ENCODE measurements at places on chromosomes 11 and 22.
A peak's percentile ranks its signal among the peaks of the same experiment; 100 is the strongest.

DNA sequence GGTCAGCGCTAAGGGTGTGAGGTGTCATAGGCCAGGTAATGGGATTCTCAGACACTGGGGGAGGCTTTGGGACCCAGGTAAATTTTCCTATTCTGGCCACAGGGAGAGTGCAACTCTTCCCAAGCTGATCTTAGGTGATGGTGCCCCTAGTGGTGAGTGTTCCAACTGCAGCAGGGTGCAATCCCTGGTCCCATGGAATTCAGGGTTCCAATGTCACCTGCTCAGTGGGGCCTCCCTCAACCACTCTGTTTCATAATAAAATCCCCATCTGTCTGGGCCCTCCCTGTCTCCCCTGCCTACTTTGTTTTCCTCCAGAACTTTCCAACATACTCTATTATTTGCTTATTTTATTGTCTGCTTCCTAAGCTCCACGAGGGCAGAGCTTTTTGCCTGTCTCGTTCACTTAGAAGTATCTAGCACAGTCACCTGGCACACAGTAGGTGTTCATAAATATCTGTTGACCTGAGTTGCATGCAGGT is 2.9 kb upstream of the SGSM1 start:
- DNase-seq, result peak; percentile 30

GRCh38 chr22:47596176-47596690 is 833.8 kb downstream of the TBC1D22A start:
- no peak for DNase-seq

DNA sequence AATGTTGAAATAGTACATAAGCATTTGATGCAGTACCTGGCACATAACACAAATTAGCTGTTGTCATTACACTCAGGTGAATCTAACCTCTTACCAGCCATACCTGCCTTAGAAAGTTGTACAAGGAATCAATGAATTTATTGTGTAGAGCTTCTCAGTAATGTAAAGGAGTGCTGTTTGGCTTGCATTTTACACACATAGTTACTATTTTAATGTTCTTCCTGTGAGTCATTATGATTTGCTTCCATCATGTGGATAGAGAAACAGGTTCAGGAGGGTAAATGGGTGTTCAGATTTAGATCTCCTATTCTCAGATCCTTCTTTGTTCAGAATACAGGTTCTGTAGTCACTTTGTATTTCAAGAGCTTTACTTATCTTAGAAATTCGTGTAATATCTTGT is 27.6 kb upstream of the RCE1 start:
- DNase-seq, result no peak

- no peak for DNase-seq
Measured at GRCh38 chr22:41768430-41768829, 32.0 kb upstream of the CCDC134 start.

DNA sequence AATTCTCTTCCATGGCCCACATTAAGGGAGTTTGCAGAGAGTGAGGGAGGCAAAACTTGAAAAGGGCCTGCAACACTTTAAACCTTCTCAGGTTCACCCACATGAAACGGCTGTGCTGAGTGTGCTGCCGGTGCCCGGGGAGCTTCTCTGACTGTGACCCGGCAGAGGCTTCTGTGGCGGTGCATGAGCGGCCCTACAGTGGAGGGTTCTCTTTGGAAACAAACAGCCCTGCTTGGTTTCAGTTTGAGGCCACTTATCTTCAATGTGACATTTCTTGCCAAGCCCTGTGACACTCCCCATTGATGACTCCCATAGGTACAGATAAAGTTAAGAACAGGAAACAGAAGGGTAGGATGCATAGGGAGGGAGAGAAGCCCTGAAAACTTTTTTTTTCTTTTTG is 31.8 kb downstream of the FAM118A start:
- DNase-seq, result peak; percentile 41

DNA sequence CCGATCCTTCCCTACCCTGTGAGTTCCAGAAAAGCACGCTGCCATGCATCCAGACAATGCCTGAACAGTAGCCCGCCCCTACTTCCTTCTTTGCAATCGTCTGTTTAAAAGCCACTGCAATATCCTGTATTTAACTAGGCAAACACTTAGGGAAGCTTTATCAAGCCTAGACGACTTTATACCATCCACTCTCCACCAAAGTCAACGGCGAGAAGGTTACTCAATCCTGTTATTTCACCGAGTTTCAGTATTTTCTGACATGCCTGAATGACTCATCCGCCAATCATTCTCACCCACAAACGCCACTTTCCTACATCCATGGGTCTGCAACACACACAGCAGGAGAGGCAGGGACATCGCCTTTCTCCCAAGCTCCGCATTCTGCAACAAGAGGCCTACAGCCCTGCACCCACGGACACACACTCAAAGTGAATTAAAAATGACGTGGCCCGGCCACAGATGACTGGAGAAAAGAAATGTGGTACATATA is 9.3 kb downstream of the CELSR1 start:
- no peak for DNase-seq

- DNase-seq, result no peak
Measured at GRCh38 chr22:29158546-29158945, 47.1 kb upstream of the EMID1 start.

- no peak for DNase-seq
Measured at GRCh38 chr11:2726964-2727363, 27.2 kb upstream of the KCNQ1OT1 start.

GRCh38 chr22:37566329-37566837 is 6.1 kb downstream of the CDC42EP1 start:
- peak; percentile 29 for DNase-seq

DNA sequence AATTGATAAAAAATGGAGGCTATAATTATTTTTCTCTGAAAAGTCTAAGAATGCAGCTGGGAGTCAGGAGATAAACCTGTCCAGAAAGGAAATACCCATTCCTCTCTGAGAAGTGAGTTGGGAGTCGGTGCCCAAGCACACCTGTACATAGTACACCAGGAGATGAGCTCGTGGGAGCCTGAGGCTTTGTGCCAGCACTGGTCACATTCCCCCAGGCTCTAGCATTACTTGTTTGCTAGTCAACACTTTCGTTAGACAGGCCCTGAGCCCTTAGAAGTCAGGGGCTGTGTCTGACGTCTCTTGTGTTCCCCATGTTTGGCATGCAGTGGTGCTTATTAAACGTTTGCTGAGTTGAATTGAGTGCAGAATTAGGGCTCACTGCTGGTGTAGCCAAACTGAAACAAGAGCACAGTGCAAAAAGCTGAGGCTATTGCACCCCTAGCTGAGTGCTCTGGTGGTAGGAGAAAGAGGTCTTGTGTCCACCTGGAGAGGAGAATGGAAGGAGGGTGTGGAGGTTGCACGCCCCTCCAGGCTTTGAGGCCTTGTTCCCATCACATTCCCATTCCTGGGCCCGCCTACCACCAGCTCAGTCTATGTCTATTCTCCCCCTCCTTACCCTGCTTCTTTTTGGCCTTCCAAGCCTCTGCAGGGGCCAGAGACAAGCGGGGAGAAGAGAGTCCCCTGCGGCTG is 6.8 kb downstream of the ROBO4 start:
- DNase-seq, result no peak

- no peak for DNase-seq
Measured at GRCh38 chr11:112931703-112932102, 29.5 kb upstream of the NCAM1 start.

DNA sequence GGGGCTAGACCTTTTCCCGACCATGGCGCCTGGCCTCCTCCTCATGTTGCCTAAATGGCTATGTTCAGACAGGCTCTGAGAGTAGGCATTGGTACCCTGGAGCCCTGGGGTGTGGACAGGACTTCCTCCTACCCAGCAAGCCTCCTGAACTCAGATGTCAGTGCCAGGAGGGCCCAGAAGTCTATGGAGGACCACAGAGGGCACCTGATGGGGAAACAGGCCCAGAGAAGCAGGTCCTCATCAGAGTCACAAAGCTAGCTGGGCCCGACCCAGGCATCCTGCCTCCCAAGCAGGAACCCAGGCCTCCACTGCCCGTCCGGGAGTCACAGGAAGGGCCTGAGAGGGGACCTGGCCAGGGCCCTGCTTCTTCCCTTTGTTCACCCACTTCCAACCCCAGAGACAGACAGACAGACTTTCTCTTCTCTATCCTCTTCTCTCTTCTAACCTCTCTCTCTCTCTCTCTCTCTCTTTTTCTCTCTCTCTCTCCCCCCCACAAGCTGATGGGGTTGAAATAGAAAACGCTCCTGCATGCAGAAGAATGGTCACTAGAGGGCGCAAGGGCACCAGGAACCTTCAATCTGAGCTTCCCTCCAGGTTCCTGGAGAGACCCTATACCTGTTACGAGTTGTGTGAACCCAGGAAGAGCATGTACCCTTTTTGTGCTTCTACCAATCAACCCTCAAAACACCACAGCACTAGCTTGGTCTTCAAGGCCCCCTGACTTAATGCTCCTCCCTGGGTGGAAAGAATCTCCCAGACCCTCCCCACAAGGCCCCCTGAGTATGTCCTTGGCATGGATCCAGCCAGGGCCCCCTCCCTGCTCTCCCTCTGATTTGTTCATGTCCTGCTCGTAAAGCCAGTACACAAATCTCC is 27.1 kb downstream of the ARAP1 start:
- DNase-seq, result peak; percentile 59

DNA sequence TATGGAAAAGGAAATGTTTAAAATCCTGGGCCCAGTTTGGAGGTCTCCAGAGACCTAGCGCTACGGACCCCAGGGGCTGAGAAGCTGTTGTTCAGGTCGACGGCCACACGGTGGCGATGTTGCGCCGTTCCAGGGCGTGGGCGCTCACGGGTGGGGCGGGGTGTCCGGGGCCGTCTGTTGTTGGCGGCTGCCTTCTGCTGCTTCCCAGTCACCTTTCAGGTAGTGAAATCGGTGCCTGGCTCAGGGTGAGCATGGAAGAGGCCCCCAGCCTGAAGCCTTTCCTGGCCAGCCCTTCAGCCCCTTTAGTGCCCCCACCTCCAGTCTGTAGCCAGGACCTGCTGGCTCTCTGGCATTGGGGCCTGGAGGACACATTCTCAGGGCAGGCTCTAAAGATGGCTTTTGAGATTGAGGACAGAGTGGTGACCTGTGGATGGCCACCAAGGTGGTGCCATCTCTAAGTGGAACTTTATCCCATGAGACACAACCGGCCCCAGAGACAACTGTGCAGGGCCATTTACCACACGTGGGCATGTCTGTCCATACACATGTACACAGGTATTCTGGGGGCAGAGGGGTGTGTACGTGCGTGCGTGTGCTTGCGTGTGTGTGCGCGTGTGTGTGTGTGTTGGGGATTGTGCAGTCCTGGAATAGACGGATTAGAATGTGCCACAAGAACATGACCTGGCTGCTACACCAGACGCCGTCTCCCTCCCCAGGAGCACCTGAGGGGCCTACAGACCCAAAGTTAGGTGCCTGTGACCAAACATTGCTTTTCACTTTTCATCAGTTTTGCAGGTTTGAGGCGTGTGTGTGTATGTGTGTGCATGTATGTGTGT is 53.8 kb downstream of the ST14 start:
- DNase-seq, result peak; percentile 62

- no peak for DNase-seq
Measured at GRCh38 chr11:13003736-13004493, 5.2 kb upstream of the RASSF10 start.

DNA sequence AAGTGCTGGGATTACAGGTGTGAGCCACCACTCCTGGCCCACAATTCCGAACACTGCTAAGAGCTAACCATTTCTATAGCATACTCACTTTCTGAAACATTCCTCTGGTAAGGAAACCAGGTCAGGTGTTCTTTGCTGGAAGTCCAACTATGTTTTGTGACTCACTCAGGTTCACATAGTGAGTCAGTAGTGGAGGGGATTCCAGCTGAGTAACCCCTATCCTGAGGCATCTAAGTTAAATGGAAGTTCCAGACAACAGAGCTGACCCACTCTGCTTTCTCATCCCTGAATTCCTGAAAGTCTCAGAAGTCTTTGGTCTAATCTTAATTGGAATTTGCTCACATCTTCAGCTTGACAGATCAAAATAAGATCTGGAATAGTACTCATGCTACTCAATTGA is 3.0 kb upstream of the CHRNA10 start:
- DNase-seq, result no peak

DNA sequence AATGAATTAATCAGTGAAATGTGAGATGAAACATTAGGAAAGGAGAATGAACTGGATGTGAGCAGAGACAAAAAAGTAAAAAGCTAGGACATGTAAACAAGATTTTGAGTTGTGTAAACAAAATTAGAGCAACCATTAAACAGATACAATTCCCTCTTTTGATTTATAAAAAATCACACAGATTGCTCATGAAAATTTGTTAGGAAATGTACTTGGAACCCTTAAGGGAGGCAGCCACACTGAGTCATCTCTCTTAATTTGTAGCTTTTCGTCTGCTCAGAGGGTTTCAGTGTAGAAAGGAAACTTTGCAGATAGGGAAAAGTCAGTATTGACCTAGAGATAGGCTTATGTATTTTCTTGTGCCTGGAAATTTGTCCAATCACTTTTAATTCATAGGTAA is 49.6 kb upstream of the ME3 start:
- no peak for DNase-seq

GRCh38 chr22:43931771-43932170 is 8.2 kb downstream of the PNPLA3 start:
- no peak for DNase-seq

- no peak for DNase-seq
Measured at GRCh38 chr11:13227676-13228255, 49.8 kb upstream of the BMAL1 start.

DNA sequence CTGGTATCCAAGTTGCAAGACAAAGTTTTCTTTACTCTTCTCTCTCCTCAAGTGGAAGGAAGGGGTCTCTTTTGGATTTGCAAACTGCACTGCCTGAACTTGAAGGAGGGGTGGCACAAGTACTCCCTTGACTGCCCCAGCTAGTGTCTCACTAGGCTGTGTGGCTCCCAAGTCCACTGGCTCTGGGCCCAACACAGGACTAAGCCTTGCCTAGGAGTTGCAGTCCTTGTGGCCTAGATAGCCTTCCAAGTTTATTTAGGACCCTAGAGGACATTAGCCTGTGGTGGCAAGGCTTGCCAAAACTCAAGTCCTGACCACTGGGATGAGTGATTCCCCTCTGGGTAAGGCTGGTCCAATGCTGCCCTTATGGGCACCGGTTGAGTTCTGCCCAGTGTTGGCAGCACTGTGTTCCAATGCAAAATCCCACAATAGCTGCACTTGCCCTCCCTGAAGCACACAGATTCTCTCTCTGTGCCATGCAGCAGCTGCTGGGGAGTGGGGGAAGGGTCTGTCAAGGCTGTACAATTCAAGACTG is 10.2 kb upstream of the WEE1 start:
- no peak for DNase-seq

DNA sequence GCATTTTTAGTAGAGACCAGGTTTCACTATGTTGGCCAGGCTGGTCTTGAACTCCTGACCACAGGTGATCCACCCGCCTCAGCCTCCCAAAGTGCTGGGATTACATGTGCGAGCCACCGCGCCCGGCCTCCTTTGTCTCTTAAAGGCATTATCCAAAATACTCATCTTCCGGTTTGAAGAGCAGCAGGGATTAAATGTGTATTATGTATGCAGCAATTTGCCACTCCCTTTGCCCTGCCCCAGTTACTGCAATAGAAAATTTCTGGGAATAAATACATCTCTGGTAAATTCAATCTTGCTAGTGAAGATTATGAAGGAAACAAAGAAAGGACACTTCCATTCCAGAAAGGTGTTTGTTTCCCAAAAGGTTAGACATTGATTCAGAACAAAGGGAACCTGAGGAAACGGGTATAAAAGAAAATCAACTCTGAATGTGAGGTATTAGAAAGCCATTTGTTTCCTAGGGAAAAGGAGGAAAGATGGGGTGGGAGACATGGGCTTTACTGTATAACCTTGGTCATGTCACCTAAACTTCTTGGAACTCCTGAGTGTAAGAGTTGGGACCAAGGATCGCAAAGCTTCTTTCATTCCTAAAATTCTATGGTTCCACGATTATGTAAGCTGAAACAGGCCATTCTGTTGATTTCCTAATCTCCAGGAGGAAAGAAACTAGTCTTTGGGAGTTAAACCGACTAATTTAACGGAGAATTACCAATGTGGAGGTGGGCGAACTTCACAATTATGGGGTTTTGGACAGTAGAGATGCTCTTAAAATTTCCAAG is 959 bp upstream of the HIPK3 start:
- no peak for DNase-seq
